ENCODE measurements at places on chromosomes 7 and 10.

- DNase-seq = no peak
Measured at GRCh38 chr10:26031300-26031699, 97.3 kb downstream of the MYO3A start.

GRCh38 chr7:139534096-139534495, 10.6 kb downstream of the CLEC2L start:
- DNase-seq = no peak

DNA sequence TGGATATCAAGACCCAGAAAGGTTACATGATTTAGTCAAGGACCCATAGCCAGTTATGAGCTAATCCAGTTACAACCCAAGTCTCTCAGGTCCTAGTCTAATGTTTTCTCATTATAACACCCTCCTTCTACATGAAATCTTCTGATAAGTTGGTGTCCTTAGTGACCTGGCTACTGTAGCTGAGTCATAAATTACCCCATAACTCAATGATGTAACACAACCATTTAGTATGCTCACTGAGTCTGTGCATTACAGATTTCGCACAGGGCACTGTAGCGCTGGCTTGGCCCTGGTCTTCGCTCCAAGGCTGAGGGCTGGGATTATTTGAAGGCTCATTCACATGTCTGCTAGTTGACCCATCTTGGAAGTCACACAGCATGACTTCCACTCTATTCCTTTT, 36.0 kb upstream of the GLCCI1 start:
- no peak for DNase-seq

DNA sequence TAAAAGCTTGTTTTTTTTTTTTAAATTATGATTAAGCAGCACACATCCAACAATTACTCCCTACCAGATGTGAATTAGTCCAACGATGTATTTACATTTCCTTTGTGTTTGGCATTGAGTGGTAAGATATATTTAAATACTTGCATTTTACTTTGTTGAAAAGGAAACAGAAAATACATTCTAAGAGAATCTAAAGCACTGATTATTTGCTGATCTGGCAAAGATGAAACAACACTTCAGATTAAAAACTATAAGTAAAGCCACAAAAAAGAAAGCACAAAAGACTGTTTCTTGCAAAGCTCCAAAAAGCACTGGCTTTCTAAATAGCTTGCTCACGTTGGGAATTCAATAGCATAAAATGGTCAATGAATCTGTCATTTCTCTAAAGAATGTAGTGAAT, 466.5 kb downstream of the PHTF2 start:
- no peak for DNase-seq

DNA sequence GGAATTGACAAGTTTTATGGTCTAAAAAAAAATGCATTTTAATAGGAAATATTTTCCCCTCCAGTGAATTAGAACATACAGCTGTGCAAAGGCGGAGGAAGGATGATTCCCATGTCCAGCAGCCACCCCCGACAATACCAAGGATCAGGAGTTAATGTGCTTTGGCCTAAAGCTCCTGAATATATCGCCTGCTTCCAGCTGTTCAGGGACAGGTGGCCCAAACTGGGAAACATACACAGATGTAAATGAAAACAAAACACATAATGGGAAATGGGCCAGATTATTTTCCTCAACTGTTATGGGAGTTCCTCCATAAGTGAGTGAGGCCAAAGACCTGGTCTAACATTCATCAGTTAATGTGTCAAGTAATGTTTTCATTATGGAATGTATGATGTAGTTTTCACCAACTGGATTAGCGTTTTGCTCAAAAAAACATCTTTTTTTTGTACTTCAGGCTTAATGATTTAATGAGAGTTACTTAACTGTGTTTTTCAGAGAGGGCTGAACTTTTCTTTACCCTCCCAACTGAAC, 55.1 kb upstream of the LAMB1 start:
- DNase-seq = no peak

- DNase-seq = no peak
Measured at GRCh38 chr7:39187130-39187529, 209.4 kb downstream of the POU6F2 start.

GRCh38 chr10:83691791-83692596, 447.3 kb upstream of the GHITM start:
- no peak for DNase-seq

- DNase-seq = no peak
Measured at GRCh38 chr7:110010359-110010758, 1080.6 kb upstream of the LRRN3 start.

DNA sequence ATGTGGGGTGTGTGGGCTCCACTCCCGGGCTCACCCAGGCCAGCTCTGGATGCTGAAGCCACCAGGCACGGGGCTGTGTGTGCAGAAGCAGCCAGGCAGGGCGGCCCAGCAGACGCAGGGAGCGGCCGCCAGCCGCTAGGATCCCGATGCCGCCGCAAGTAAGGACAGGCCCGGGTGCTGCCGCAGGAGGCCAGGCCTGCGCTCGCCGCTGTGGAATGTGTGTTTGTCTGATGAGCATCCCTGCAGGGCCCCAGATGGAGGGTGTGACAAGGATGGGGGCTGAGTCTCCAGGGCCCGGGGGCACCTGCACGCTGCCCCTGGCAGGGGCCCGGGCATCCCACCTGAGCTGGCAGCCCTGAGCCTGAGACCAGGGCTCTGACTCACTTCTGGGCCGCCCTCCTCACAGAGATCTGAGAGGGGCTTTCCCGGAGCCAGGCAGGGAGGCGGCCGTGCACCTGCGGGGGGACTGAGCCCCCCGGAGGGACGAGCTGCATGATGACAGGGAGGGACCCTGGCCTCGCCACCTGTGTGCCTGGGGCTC, 101.5 kb downstream of the FOXL3 start:
- DNase-seq = no peak

DNA sequence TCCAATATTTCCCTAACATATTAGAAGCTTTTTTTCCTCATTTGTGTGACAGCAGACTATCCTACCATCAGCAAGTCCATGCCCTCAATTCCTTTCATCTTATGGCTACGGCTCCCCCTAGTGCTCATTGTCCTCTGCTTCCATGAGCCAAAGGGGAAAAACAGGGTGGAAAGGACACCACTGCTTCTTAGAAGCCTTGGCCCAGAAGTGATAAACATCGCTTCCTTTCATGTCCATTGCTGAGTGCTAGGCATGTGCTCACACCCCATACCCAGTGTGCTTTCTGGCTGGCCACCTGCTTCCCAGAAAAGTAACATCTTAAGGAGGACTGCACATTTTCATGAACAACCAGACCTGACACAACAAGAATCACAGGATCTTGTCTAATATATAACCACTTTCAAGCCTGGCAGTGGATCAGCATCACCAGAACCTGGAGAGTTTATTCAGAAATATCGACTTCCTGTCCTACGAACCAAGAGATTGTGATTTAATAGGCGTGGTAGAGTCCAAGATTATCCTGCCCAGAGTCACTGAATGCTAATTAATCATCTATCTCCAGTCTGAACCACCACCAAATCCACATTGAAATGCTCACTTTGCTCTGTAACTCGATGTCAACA, 650.5 kb upstream of the SORCS1 start:
- peak; percentile 33 for DNase-seq

Measured in fibroblast of skin of right biceps (primary cell).